CD4-positive, alpha-beta T cell treated with Interleukin-21 for 1 hour (primary cell): ENCODE measurements at places on chromosomes 7 and 10.
A peak's percentile ranks its signal among the peaks of the same experiment; 100 is the strongest.

DNA sequence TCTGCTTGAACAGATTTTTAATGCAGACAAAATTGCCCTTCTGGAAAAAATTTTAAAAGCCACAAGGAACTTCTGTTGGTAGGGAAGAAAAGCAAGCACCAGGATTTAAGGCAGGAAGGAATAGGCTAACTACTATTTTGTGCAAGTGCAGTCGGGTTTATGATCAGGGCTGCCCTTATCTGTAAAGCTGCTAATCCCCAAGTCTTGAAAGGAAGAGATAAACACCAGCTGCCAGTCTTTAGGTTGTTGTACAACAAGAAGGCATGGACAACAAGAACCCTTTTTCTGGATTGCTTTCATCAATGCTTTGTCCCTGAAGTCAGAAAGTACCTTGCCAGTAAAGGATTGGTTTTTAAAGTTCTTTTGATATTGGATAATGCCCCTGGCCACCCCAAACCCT, 40.7 kb downstream of the RALA start:
- DNase-seq = no peak

DNA sequence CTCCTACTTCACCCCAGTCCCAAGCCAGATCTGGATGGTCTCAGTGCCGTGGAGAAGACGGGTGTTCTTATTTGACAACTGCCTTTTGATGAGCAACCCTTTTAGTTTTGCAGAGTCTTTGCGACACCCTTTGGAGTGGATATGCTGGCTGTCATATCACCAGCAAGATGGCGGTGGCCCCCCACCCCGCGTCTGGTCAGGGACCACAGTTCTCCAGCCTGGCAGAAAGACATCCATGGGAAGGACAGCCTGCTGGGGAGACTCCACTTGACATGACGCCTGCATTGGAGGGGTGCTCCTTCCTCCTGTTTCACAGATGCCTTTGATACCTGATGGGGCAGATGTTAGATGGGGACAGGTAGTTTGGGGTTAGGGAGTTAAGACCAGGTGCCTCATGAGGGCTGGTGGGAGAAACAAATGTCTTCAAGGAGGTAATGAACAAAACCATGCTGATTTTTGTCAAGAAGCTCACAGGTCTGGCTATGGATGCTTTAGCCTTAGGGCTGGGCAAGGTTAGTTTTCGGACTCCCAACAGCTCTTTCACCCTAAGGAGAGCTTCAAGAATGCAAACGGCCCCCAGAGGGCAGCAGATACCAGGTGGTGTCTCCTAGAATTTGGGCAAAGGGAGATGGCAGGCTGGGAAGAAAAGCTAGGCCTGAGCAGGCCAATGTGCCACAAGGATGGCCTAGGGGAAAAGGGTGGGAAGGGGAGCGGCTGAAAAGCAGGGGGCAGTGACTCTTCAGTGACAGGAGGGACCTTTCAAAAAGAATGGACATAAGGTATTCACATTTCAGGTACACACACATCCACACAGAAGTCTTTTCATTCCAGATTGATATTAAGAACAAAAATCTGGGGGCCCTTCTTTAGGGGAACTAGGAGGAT, 95.2 kb downstream of the CLEC2L start:
- DNase-seq = peak; percentile 33

DNA sequence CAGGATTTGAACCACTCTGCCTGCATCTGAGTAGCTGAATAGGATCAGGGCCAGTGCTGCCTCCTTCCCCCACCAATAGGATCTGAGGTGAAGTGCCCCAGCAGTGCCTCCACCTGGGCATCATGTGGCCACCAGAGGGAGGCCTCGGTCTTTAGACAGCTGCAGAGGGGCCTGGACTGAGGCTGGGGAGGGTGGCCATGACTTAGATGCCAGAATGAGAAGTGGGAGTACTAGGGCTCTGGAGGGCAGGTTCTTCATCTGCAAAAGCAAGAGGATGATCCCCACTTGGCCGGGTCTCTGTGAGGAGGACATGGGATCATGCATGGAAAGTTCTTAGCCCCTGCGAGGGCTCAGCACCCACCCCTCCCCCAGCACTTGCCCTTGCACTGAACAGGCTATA, 56.9 kb downstream of the NEUROG3 start:
- DNase-seq = peak; percentile 23

DNA sequence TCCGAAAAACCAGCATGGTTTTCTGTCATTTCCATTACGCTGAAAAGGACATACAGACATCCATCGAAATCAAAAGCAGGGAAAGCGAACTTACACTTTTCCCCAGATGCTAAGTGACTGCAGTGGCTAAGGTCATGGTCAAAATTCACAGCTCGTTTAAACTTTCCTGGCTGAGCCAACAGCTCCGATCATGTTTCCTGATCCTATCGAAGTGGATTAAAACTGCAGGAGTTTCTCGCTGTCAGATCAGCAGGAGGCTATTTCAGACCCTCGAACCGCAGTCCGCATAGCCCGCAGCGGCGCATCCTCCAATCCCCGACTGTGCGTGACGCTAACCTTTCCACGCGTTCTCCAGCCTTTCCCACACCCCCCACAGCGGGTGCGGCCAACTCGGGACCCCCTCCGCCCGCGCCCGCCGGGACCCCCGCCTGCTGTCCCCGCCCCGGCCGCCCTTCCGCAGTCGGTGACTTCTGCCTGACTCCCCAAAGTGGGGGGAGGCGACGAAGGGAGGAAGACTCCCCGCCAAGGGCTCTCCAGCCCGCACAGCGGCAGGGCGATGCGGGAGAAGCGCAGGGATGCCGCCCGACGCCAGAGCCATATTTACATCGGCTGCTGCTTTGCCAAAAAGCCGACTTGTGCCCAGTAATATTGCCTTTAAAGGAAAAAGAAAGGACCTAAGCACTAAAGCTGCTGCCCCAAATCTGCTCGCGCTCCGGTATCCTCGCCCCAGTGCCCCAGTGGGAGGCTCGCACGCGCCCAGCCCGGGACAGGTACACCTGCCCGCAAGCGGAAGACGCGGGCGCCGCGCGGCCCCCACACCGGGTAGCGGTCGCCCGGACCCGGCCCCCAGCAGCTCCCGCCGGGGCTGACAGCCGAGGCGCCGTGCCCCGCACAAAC, 1.2 kb downstream of the PIP4K2A start:
- DNase-seq = peak; percentile 42

DNA sequence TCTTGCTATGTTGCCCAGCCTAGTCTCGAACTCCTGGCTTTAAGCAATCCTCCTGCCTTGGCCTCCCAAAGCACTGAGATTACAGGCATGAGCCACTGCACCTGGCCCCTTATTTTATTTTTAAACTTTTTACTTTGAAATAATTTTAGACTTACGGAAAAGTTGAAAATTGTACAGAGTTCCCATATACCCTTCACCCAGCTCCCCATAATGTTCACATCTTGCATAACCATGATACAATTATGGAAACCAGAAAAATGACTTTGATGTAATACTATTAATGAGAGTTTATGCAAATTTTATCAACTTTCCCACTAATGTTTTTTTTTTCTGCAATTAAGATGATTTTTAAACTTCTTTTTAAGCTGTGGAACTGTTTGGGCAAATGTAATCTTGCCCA, 58.3 kb downstream of the CDH23 start:
- DNase-seq = no peak

GRCh38 chr10:114575417-114576131, 82.5 kb downstream of the ABLIM1 start:
- DNase-seq = no peak

DNA sequence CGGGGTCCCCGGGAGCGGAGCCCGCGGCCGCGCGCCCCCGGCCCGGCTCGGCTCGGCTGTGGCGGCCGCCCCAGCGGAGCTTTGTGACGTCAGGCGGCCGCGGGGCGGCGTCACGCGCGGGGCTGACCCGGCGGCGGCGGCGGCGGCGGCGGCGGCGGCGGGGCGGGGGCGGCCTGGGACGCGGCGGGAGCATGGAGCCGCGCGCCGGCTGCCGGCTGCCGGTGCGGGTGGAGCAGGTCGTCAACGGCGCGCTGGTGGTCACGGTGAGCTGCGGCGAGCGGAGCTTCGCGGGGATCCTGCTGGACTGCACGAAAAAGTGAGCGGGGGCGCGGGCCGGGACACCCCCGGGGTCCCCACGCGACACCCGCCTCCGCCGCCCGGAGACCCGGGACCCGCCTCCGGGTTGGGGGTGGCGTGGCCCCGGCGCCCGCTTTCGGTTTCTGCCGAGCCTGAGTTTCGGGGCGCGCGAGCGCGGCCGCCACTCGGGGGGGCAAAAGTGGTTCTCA, at the start of gene PWWP2B:
Gene PWWP2B, plus strand, starts transcription at position 165 of the 506 bp plus-strand sequence. Its CDS starts 27 bp downstream, at position 192.
- DNase-seq = peak; percentile 72

DNA sequence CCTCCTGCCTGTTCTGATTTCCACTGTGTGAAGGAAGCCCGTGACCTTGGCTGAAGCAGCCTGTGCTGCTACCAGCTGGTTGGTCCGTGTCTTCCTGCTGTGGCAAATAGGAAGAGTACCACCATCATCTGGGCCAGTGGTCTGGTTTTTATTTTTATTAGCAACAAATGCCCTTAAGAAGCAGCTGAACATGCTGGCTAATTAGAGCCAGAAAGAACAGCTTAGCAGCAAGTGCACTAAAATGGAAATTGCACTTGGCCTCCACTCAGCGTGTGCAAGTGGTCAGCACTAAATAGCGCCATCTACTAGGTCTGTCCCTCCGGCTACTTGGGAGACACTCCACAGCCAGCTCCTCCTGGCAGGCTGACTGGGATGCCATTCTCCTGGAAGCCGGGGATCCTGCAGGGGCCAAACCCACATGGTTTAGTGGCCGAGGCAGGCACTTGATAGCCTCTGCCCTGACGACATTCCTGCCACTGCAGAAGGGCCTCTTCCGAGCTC, 690.3 kb upstream of the FOXK1 start:
- no peak for DNase-seq

- DNase-seq = no peak
These were observed 87.4 kb upstream of the SMNDC1 start for GRCh38 chr10:110392121-110392520.

DNA sequence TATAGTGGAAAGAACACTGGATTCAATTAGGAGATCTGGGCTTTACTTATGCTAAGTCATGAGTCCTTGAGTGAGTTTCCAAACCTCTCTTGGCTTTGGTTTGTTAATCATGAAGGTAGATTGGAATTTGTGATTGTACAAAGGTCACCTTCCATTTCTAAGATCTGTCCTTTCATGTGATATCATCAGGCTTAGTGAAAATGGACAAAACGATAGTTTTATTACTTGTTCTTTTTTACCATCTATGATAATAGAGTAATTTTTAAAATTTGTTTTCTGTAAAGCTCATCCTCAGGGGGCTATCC, 309.0 kb downstream of the BICC1 start:
- no peak for DNase-seq

- no peak for DNase-seq
These were observed 193.0 kb upstream of the CELF2 start for GRCh38 chr10:10824591-10825148.

DNA sequence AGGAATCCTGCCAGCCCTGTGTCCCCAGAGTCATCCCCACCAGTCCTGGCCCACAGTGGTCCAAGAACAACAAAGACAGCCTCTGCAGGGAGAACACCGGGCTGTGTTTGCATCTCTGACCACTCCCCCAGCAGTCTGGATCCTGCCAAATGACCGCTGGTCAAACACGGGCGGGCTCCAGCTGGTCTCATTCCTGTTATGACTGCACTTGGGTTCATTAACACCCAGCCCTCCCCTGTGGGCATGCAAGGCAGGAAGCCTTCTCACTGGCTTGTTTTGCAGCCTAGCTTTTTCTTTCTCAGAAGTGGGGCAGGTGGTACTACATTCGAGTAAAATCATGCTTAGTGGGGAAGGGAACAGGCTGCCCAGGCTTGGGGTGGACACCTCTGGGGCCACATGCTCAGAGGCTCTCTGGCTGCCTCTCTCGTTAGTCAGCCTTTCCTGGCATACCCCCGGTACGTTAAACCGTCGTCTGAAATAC, 190.0 kb downstream of the PLXNA4 start:
- DNase-seq = no peak

- no peak for DNase-seq
These were observed 9.8 kb downstream of the SFXN3 start for GRCh38 chr10:101040851-101041250.

DNA sequence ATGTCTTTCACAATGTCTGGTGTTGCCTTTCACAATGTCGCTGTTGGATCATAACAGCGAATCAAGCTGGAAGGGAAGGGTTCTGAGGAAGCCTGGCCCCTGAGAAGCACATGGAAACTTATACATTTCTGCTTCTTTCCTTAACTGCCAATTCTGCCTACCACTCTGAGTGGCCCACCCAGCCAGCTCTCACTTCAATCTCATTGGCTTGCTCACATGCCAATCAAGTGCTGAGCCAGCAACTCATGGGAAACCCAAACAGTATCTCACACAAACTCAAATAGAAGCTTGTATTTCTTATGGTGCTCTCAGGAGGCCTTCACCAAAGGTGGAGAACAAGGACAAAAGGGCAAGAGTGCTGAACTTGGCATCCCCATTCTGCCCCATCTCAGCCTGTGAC, 117.4 kb upstream of the GPR26 start:
- DNase-seq = no peak

GRCh38 chr10:89414146-89414878, at the start of gene IFIT5:
Gene IFIT5 (plus strand): TSS chr10:89414568. CDS start chr10:89414799, 231 bp downstream.
- peak; percentile 78 for DNase-seq

- no peak for DNase-seq
These were observed 56.3 kb downstream of the SFMBT2 start for GRCh38 chr10:7354330-7355047.

- no peak for DNase-seq
These were observed 207.3 kb upstream of the ADO start for GRCh38 chr10:62597226-62597625.

DNA sequence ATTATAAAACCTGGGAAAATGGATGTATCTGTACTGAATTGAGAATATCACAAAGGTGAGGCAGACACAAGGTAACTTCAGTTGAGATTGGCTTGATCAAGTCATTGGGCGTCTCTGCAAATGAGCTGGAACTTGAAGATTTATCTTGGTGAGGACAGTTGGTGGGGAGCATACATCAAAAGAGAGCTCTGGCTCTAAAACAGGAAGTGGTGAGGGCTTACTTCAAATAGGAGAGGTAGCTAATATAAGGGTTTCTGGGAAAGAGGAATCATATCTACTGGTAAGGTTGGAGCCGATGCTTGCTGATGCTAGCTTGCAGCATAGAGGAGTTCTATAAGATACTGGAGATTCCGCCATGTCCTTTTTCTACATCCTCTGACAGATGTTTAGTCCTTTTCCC, 39.9 kb upstream of the FGL2 start:
- DNase-seq = no peak

GRCh38 chr7:92652536-92652935, 62.3 kb upstream of the FAM133B start:
- DNase-seq = no peak

- peak; percentile 60 for DNase-seq
These were observed 2.8 kb upstream of the GAL3ST4 start for GRCh38 chr7:100171087-100171681.

- DNase-seq = peak; percentile 17
These were observed 173.9 kb upstream of the GRM3 start for GRCh38 chr7:86469680-86470295.

GRCh38 chr7:2008101-2008935, 224.4 kb downstream of the MAD1L1 start:
- DNase-seq = no peak

DNA sequence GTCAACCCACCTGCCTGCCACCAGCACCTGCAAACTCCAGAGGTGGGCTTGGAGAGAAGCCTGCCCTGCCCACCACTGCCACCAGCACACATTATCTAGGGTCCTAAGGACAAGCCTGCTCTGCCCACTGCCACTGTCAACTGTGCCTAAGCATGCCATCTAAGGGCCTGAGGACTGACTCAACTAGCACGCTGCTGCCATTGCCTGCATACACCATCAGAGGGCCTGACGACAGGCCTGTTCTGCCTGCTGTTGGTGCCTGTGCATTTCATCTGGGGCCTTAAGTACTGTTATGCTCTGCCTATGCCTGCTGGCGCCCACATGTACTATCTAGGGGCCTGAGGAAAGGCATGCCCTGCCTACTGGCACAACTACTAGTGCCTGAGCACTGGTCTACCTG, 27.0 kb upstream of the LRRD1 start:
- no peak for DNase-seq
